ENCODE measurements at places on chromosomes 16 and 17.

- DNase-seq = no peak
These were observed 97.1 kb downstream of the PITPNC1 start for GRCh38 chr17:67474081-67474661.

DNA sequence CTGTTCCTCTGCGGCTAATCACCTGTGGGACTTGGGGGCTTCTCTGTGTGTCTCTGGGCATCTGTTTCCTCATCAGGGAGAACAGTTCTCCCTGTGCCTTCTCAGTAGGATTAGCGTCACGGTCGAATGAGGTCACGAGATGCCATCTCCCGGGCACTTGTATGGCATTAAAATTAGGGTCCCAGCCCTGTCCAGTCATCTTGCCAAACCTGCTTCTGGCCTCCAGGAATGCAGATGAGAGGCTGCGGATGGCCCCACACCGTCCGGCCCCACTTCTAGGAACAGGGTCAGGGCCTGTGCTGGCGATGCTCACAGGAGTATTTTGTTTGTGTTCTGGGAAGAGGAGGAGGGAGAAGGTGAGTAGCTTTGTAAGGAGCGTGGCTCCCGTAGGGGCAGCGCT lies 58.5 kb downstream of the OR1D5 start:
- no peak for DNase-seq

- DNase-seq = no peak
These were observed 5.8 kb downstream of the ZG16B start for GRCh38 chr16:2835638-2836493.

DNA sequence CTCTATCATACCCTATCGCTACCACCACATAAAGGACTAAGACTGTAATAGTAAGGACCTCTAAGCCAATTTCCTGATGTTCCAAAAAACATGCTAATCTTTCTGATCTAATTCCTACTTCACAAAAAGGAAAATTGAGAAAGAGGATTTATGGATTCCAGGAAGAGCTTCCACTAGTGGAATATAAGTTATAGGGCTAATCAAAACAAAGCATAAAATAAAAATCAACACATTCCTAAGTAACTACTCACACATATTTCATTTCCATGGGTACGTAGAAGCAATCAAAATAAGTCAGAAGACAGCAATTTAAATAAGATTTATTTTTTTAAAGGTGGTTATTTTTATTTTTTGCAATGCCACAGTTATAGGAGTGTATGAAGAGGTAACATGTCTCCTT lies 12.4 kb downstream of the CCDC43 start:
- DNase-seq = no peak

GRCh38 chr16:1942047-1942809 lies 771 bp downstream of the MSRB1 start:
- DNase-seq = no peak

DNA sequence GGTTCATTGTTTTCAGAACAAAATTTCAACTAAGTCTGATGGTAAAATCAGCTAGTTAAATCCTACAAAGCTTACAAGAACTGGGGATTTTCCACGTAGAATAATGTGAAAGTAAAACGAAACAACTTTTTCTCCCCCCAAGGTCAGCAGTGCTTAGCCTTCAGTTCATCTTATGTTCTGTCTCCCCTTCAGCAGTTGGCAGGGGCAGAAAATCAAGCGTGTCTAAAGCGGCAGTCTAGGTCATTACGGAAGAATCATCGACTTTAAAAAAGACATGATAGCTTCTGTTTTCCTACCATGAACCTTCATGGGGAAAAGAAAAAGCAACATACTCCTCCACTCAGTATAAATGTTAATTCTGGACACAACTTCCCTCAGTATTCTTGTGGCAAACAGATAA lies 50.7 kb downstream of the GNA13 start:
- peak; percentile 31 for DNase-seq

DNA sequence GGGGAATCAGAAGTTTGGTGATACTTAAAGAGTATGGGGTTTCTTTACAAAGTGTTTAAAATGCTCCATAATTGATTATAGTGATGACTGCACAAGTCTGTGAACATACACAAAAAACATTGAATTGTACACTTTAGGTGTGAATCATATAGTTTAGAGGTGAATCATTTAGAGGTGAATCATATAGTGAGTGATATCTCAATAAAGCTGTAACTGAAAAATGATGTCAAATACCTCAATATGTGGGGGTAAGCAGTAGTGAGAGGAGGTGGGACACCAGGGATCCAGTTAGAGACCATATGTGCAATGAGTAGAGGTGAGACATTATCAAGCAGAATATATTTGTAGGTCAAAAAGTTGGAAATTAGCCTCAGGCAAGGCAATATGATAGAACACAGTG lies 264.5 kb downstream of the PMP22 start:
- DNase-seq = no peak

DNA sequence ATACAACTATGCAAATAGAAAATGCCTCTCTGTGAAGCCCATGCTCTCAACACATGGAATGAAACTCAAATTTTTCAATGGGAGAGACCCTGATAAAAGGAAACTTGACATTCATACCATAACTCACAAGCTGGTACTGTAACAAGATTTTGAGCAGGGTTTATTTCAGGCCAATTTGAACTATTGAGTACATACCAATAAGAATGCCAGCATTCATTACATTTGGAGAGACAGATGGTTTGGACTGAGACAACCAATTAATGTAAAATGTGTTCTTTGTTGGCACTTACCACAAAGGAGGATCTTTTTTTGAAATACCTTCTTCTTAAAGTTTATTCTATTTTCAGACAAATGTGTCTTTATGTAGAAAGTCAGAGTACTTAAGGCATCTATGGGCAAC lies 1357.0 kb upstream of the GOT2 start:
- DNase-seq = no peak

GRCh38 chr17:40307740-40308239 lies 1.2 kb upstream of the RARA start:
- no peak for DNase-seq

GRCh38 chr17:61253362-61253761 lies 146.3 kb upstream of the TBX2 start:
- DNase-seq = no peak

DNA sequence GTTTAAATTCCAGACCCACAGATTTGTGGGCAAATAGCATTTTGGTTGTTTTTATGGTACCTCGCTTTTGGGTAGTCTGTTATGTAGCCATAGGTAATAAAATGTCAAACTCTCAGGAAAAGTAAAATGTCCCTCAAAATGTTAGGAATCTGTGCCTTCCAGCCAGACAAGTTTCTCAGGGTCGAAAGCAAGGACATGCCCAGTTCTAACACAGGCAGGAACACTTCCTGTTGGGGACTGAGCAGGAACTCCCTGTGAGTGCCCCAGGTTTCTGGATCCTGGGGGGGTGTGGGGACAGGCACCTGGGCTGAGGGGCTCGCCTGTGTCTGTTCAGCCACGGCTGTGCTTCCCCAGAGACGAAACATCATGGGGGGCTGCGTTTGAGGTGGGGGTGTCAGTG lies 62.3 kb downstream of the GNA13 start:
- no peak for DNase-seq

DNA sequence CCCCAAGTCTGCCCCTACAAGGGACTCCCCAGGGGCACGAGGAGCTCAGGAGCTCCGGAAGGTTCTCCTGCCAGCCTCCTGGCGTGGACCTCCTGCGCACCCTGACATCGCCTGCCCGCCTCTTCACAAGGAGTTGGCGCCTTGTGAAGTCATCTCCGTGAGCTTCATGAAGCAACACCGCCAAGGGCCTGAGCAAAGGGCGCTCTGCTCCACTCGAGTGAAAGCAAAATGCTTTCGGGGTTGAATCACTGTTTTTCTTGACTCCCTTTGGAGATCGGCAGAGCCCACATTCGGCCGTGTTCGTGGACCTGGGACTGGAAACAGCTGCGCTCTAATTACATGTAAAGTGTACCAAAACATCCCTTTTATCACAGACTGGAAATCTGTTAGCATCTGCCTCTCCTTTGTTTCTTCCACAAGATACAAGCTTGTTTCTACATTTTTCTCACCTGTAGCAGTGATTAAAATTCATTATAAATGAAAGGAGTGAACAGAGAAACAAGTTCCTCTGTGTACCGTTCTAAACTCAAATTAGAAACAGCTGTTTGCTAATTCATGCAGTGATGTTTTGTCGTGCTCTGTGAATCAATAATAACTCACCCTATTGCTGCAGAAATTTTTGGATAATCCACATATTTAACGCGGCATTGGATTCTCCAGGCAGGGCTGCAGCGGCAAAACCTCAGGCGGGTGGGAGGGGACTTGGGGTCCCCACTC lies 203.3 kb downstream of the ZNF423 start:
- DNase-seq = no peak

- DNase-seq = no peak
These were observed 2.3 kb upstream of the PDZD9 start for GRCh38 chr16:22003195-22003594.

DNA sequence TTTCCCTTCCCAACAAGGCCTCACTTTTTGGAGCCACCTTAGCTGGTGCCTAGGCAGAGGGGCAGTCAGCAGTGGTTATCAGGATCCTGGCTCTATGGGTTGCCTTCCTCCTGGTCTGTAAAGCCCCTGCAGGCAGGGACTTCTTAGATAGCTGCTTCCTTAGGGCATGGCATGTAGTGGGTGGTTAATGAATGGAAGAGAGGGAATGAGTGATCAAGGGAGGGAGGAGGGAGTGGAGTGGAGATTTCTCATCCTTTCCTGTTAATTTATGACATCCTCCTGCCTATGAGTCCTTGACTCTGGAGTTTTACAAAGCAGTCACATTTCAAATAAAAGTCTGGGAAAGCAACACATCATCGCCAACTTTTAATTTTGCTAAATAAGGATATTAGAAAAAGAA lies 40.7 kb downstream of the SNX20 start:
- DNase-seq = no peak

DNA sequence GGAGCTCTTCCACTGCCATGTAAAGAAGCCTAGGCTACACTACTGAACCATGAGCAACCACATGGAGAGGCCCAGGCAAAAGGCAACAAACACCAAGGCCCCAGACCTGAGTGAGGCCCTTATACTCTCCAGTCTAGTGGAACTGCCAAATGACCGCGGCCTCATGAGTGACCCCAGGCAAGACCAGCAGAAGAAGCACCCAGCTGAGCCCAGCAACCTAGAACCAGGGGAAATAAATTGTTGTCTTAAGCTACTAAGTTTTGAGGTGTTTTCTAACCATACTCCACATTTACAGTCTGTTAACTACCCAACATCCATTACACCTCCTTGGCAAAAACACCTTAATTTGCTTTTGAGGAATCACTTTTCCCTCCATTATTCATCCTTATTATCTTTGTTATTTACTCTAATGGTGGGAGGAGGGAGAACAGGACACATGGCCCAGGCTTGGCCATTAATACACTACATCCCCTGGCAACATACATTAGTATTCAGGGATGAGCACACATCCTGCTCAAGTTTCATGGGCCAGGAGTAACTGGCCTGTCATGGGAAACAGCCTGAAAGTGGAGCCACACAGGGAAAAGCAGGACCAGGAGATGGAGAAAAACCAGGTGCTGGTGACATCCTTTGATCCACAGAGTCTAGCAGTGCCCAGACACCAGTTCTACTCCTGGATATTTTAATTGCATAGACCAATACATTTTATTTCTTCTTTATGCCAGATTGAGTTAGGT lies 26.2 kb downstream of the SLC39A11 start:
- no peak for DNase-seq

- no peak for DNase-seq
These were observed 863.7 kb upstream of the SOX9 start for GRCh38 chr17:71257096-71257495.

DNA sequence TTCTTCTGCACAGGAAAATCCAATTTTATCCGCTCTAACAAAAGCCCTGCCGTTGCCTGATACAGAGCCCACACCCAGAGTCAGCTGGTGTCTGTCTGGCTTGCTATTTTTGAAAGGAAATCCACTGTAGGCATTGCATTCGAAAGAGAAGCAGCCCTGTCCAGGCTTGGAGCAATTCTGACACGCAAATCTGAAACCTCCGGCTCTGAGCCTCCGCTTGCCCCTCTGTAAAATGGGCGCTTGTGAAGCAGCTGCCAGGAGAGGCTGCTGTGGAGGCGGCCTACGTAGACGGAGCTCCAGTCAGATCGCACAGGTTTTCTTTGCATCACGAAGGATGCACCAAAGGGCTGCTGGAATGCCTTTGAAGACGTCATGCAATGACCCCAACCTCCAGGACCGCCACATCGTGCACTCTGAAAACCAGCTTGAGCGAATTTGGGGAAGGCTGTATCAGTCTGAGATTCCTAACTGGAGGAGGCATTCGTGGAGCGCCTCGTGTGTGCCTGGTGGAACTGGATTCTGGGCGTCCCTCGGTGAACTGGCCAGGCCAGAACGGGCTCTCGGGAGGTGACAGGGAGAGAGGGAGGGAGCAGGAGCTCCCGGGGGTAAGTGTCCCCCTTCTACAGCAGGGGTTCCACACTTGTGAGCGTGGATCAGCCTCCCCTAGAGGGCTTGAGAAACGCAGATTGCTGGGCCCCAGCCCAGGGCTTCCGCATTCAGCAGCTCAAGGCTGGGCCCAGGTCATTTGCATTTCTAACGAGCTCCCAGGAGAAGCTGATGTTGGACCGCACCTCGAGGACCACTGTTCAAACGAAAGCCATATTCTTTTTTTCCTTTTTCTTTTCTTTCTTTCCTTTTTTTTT lies 215.5 kb downstream of the MRTFB start:
- no peak for DNase-seq

DNA sequence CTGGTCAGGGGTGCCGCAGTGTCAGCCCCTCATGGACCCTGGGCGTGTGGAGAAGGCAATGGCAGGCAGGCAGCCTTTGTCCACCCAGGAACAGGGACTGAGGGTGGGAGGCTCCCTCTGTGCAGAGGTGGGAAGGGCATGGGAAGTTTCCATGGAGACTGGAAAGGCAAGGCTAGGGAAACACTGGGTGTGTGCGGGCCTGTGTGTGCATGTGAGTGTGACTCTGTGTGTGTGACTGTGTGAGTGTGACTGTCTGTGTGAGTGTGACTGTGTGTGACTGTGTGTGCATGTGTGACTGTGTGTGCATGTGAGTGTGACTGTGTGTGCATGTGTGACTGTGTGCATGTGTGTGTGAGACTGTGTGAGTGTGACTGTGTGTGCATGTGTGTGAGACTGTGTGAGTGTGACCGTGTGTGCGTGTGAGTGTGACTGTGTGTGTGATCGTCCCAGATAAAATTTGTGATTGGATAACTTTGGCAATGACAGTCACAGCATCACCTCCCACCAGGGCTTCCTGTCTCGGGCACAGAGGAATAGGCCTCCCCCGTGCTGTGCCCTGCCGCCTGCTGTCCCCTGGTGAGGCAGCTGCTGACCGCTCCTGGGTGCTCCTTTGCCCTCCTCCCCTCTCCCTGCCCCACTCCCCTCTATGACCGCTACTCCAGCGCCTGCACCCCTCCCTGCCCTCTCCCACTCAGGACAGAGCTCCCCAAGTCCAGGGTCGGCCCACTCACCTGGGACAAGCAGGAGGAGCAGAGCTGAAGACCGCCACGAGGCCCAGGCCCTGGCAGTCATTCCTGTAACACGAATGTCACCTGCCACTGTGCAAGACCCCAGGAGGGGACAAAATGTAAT lies 698 bp downstream of the CD300C start:
- DNase-seq = no peak

GRCh38 chr16:86740298-86740697 lies 161.9 kb downstream of the FOXL1 start:
- no peak for DNase-seq

GRCh38 chr17:41567317-41567716 lies 4.5 kb downstream of the KRT9 start:
- DNase-seq = no peak

- DNase-seq = no peak
These were observed 82.0 kb downstream of the TTC19 start for GRCh38 chr17:16081507-16082087.

- no peak for DNase-seq
These were observed 3.2 kb upstream of the C1QTNF1 start for GRCh38 chr17:79020631-79021301.
